ENCODE measurements at places on chromosomes 2 and 18.

DNA sequence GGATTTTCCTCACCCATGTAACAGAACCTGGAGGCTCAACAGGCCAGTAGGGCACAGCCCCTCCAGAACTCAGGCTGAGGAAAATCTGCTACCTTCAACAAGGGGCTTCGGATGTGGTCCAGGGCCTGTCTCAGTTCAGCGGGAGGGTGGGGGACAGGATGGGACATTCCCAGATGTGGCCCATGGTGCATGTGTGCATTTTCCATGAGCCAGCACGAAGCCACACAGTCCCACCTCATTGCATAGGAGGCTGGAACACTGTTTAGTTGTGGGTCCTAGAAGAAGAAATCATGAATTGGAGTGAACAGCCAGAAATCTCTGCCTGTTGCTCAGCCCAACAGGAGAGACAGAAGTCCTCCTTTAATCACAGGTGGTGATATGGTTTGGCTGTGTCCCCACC is 469.6 kb upstream of the MYT1L start:
- DNase-seq: no peak

DNA sequence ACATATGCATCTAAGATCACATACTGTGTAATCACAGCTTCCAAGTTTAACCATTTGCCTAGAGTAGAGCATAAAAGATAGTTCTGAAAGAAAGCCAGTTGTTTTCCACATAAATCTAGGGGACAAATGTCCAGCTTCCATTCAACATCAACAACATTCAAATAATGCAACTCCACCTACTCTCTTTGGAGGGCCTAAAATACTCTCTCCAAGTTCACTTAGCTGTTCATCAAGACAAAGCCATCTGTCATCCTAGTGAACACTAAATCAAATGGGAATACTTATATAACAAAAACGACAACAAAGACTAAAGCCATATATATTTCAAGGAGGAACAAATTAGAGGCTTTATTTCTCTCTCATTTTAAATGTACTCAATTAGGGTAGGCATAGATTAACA is 221.5 kb upstream of the CDH2 start:
- no peak for DNase-seq

DNA sequence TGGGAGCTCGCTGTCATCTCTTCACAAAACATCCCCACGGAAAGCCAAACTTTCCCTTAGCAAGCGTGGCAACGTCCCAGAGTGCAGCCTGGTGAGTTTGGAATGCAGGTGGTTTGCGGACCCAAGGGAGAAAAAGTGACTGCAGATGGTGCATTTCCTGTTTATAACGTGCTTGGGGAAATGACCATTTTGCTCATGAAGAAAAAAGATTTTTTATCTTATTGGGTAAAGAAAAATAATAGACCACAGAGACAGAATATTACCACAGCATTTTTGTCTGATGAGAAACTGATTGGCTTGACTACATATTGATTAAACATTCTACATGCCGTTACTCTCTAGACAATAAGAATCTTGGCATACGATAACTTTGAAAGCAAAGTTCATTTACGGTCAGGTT is 136.5 kb downstream of the COPS8 start:
- DNase-seq: no peak

- no peak for DNase-seq
These were observed 23.0 kb downstream of the CD302 start for GRCh38 chr2:159775021-159775420.

GRCh38 chr2:229634601-229635370 is 79.6 kb downstream of the DNER start:
- no peak for DNase-seq

- DNase-seq: no peak
These were observed 103.8 kb downstream of the PLCL1 start for GRCh38 chr2:197908156-197908555.

- DNase-seq: no peak
These were observed 706 bp upstream of the BCL11A start for GRCh38 chr2:60554074-60554645.

GRCh38 chr2:47295981-47296635 is 106.8 kb upstream of the MSH2 start:
- DNase-seq: no peak

GRCh38 chr2:150376553-150377335 is 110.7 kb downstream of the RND3 start:
- DNase-seq: no peak

GRCh38 chr18:62085756-62086155 is 101.1 kb downstream of the PIGN start:
- DNase-seq: no peak

GRCh38 chr2:31535768-31536167 is 45.0 kb downstream of the SRD5A2 start:
- no peak for DNase-seq

GRCh38 chr2:5748946-5749345 is 56.8 kb downstream of the SOX11 start:
- DNase-seq: no peak

DNA sequence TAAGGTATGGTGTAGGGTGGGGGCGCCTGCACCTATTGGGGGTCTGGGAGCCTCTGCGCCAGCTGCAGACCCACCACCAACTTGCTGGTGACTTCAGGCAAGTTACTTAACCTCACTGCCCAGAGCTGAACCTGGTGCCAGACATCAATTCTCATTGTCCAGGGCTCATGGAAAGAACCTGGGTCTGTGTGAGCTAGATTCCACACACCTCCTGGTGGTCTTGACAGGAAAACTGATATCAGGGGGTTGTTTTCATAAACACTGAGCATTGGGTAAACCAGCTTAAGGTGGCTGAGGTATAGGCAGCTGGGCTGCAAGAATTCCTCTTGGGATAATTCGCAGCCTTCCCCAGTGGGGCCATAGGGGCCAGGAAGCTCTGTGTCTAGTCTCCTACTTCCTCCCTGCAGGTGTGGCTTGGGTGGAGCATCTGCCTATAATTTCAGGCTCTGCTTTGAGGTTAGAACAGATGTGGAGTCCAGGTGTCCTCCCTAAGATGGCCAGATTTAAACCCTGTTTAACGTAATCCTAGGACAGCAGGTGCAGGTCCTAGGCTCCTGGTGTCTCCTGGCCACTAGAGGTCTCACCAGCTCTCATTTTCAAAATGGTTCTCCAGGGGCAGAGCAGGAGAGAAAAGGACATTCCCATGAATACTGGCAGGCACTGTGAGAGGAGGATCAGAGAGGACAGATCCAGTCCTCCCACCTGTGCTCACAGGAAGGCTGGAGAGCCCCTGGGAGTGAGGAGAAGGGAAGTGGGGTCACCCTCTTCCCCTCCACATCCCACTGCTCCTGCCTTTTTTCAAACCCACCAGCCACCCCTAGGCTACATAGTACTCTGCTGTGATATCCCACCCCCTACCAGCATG is 100.4 kb upstream of the SMAD2 start:
- no peak for DNase-seq

- DNase-seq: no peak
These were observed 753.6 kb upstream of the GCFC2 start for GRCh38 chr2:76464310-76464709.

DNA sequence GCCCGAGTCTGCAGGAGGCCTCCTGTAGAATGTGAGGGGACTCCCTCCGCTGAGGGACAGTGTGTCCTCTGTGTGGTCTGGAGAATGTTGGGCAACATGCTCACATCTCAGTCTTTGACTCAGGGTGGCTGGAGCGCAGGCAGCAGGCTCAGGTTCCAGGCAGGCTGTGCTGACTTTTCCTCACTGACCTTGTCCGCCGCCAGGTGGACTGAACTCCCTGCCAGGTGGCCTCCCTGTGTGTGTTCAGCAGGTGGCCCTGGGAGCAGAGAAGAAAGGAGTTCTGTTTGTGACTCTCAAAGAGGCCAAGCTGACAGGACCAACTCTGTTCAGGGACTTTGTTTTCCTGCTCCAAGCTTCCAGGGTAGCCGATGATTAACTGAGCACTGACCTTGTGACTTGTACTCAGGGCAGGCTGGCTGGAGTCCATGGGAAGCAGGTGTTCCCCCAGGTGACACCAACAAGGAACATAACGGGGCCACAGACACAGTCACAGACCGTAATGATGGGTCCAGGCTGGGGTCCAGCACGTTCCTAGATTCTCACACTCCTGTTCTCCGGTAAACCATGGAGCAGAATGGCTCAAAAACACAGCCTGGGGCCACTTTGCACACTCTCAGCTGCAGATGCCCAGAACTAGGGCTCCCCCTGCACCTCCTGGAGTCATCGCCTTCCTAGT is 439.8 kb downstream of the RNF144A start:
- no peak for DNase-seq

DNA sequence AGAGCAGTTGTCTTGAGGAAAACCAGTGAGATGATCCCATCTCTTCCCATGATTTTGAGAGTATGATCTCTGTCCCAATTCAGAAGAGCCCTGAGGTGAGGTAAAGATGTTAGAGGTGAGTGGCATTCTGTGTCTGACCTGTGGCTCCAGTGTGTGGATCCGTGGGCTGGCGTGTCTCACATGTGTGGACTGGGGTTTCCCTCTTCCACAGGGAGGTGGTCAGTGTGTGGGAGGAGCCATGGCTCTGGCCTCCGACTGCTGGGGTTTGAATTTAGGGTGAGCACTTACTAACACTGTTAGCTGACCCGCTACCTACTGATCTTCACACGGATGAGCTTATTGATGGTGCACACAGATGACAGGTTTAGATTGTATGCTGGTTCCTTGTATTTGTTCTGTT is 31.2 kb downstream of the ASAP2 start:
- no peak for DNase-seq

- DNase-seq: no peak
These were observed 88.7 kb downstream of the NEDD4L start for GRCh38 chr18:58132595-58133261.

DNA sequence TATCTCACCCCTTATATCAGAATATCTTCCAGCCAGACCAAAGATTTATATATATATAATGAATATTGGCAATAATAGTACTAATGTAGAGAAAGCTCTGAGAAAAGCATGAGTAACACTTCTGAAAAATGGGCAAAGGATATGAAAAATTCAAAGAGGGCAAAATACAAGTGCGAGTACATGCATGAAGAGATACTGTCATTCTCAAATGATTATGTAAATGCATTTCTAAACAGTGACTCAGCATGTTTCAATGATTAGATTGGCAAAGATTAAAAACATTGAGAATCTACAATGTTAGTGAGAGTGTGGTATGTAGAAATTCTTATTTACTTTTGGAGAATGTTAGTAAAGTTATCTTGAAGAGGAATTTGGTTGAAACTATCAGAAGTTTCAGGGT is 118.3 kb upstream of the NEDD4L start:
- no peak for DNase-seq

- DNase-seq: no peak
These were observed 13.3 kb downstream of the LGALSL start for GRCh38 chr2:64467096-64467843.

GRCh38 chr2:11446733-11447248 is 19.2 kb downstream of the E2F6 start:
- DNase-seq: peak; percentile 18

DNA sequence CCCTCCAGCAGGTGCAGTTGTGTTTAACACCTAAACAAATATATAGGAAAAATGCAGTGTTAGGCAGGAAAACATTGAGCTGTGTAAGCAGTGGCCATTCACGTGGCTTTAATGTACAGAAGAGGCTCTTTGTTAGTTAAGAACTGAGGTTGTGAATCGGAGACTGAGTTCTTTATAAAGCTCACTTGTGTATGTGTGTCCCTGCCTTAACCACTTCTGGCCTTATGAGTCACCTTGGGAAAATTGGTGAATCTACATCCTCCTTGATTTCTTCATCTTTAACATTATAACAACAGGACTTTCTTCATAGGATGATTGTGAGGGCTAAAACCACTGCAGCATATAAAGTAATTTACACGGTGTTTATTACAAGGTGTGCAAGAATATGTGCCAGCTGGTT is 188.4 kb upstream of the TPO start:
- DNase-seq: no peak

GRCh38 chr2:42755191-42755880 is 8.6 kb downstream of the OXER1 start:
- no peak for DNase-seq

- no peak for DNase-seq
These were observed 28.3 kb downstream of the BCL2 start for GRCh38 chr18:63291278-63291677.

DNA sequence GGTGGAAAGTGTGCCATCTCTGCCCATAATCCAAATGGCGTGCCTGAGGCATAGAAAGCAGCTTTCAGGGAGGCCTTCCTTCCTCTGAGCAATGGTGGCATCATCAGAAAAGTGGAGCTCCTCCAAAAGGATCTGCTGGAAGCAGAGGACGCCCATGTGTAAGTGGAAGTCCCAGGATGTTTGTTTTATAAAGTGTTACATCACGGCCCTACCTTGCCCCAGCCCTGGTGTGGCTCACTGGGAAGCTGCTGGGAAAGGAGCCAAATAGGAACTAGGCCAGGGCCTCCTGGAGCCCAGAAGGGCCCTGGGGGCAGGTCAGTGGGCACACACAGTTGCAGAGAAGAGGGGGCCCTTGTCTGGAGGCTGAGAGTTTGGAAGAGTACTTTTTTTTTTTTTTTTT is 4.2 kb upstream of the ODC1 start:
- DNase-seq: no peak

DNA sequence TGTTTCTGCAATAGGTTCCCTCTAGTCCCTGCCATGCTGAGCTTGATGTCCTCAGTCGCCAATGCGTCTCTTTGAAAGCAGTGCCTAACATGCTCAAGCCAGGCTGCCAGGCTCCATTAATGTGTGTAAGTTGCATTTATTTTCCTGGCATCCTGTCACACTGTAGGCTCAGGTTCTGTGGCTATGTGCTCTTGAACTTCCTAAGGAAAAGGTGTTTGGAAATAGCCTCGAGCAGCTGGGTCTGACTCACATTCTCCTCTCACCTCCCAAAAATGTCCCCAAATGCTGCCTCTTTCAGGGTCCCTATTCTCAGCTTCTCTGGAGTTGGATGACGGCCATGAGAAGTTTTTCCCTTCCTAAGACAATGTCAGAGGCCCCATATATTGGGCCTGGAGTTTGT is 58.0 kb upstream of the SLC14A2 start:
- no peak for DNase-seq

DNA sequence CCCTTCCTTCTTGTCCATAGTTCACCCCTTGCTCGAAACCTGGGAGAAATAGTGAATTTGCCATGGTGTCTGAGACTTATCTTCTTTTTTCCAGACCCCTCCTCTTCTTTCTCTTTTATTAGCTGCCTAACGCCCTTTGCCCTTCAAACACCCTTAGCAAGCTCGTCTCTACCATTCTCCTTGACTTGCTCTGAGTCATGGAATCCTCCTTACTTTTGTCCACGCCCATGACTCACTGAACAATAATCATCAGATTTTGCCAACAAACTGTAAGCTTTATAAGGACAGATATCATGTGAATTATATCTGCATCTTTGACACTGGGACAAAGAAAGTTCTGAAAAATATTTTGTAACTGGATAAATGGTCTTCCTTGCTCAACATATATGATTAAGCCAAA is 67.1 kb upstream of the CNTNAP5 start:
- DNase-seq: no peak

GRCh38 chr18:9867071-9867594 is 18.6 kb upstream of the TXNDC2 start:
- DNase-seq: no peak

All from non-pigmented ciliary epithelial cell (primary cell).